ENCODE measurements at places on chromosomes 4 and X.

DNA sequence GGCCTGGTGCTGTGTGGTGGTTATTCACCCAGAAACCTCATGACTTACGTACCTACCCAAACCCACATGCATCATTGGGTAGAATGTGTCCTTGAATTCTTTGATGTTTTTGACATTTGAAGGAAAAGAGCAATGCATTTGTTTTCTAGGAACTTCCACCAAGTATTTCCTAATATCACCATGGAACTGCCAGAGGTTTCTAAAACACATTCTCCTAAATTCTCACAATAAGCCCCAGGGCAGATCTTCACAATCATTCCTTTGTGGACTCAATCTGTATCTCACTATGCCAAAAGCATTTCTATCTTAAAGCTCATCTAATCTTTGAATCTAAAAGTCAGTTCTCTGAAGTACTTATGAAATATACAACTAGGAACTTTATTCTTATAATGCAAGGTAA, 8.3 kb upstream of the ODAM start:
- DNase-seq = no peak

- DNase-seq = no peak
These were observed 45.2 kb downstream of the PHKA2 start for GRCh38 chrX:18938710-18939109.

DNA sequence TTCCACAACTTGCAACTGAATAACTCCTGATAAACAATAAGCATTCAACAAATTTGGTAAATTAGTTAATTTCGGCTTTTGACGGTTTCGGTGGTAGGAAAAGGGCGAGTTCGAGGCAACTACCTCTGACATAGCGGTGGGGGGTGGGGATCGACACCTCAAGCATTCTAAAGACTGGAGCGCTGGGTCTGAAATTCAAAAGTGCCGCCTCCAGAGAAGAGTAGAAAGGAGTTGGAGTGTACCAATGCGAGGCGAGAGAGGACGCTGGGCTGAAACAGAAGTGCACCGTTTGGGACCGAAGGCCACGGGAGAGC, 725 bp downstream of the SMC1A start:
- no peak for DNase-seq

- no peak for DNase-seq
These were observed 219.0 kb downstream of the ARHGAP10 start for GRCh38 chr4:147950841-147951240.

GRCh38 chr4:52076731-52077130, 25.6 kb downstream of the SPATA18 start:
- DNase-seq = no peak

Measured in CD4-positive, alpha-beta T cell treated with Interleukin-17A for 1 hour (primary cell).